Stimulated activated CD8-positive, alpha-beta memory T cell treated with anti-CD3 and anti-CD28 coated beads, Interleukin-2, amount 100 ng/mL, for 1 hour (primary cell): ENCODE measurements at places on chromosomes 16 and 17.
A peak's percentile ranks its signal among the peaks of the same experiment; 100 is the strongest.

DNA sequence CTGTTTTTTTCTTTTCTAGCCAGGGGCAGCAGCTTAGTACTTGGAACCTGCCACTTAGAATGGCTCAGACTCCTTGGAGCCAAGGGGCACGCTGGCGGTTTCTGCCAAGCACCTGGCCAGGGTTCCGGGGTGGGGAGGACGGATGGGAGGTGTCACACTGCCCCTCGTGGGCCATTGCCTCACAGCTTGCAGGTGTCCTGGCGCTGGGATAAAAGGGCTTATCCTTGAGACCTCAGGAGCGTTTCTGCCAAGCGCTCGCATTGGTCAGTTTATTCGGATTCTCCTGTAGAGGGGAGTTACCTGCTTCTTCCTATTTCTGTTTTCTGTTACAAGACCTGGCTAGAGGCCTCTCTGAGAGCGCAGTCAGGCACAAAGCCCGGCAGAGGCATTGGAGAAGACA, 234.6 kb downstream of the MSI2 start:
- DNase-seq, result no peak

DNA sequence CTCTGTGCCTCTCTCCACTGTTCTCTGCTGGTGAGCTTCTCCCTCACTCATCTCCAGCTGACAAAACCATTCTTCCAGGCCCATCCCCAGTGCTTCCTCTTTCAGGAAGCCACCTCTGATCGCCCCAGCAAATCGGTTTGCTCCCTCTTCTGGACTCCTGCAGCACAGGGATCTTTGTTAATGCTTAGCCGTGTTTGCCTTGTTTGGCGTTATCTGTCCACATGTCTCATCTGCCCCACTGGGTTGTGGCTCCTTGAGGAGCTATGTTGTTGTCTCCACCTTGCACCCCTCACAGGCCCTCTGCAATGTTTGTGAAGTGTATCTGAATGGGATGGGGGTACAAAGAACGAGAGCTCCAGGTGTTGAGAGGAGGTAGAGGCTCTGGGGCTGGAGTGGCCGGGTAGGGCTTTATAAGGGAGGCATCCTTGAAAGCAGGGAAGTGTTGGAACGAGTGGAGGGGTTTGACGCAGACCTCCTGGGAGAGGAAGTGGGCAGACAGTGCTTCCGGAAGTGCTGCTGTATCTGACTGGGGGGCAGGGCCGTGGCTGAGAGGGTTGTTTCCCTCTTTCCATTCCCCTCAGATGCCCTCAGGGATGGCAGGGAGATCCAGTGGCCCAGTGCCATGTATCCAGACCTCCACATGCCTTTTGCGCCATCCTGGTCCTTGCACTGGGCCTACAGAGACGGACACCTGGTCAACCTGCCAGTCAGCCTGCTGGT, 27.8 kb downstream of the CASKIN2 start:
- peak; percentile 28 for DNase-seq

- DNase-seq, result no peak
Measured at GRCh38 chr17:81471818-81472456, 40.7 kb downstream of the ACTG1 start.

- DNase-seq, result no peak
Measured at GRCh38 chr17:66634193-66634592, 200.7 kb upstream of the CACNG5 start.

DNA sequence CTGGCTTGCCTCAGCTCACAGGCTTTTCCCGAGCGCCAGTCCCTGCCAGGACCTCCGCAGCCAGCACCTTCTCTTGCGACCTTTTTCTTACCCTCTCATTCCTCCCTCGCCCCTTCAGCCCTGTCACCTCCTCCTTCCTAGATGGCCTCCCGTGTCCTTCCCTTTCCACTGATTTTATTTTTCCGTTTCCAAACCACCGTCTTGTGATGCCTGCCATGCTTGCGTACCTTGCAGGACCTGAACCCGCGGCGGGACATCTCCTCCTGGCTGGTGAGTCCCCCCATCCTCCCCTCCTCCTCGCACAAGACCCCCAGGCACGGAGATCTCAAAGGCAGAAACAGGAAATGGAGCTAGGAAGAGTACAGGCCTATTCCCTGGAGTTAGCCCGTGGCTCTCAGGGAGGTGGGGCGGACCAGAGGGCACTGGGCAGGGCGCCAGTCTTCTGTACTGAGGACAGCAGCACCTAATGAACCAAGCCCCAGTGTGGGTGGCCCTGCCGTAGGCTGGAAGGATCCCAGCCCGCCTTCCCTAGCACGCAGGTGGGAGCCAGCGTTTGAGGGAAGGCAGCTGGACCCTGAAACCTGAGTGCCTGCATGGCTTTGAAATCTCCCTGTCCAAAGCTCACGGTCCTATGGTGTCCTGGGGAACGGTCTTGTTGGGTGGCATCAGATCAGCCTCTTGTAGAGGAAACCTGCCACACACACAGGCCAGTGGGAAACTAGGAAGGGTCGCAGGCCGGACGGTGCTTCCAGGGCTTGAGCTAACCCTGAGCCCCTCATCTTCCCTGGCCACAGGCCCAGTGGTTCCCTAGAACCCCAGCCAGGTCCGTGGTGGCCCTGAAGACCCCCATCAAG, 612 bp downstream of the CISD3 start:
- no peak for DNase-seq

- no peak for DNase-seq
Measured at GRCh38 chr16:84607694-84608093, 10.2 kb downstream of the COTL1 start.

DNA sequence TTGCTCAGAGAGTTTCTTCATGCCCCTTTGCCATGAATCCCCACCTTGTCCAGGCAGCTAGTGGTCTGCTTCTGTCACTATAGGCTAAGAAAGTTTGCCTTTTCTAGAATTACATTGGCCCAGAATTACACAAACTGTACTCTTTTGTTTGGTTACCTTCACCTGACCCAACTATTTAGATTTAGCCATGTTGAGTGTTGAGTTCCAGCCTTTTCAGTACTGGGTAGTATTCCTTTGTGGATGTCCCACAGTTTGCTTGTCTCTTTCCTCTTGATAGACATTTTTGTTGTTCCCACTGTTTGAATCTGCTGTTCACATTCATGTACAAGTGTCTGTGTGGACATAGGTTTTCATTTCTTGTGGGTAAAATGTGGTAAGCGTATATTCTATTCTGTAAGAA, 22.3 kb downstream of the USP10 start:
- DNase-seq, result no peak

GRCh38 chr17:8408371-8408770, 10.7 kb upstream of the RNF222 start:
- no peak for DNase-seq

DNA sequence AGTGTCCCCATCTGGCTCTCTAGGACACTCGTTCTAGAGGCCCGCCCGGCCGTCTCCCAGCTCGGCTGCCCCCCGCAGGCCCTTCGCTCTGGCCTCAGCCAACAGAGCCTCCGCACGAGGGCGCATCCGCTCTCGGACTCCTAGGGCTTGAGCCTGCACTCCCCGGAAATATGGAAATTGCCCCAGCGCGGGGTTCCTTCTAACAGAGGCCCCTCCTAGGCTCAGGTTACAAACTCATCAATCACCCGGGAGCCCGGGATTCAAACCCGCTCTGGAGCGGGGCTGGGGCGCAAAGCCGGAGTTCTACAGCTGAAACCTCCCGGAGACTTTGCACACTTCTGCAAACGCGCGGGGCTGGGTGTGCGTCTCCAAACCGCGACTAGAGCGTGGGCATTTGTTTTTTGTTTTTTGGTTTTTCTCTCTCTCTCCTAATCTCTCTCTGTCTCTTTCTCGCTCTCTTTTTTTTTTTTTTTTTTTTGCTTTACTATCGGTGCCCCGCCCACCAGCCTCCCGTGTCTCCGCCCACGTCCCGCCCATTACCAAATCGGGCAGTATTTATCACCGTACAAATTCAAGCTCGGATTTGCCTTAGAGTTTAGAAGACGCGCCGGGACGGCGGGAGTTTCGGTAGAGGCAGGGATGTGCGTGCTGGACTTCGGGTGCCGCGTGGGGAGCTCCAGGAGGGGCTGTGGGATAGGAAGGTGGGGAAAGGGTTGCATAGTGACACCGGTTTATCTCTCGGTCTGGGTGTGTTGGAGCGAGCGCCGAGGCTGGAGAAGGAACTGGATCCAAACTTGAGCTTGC, 2.4 kb upstream of the FOXL1 start:
- no peak for DNase-seq

DNA sequence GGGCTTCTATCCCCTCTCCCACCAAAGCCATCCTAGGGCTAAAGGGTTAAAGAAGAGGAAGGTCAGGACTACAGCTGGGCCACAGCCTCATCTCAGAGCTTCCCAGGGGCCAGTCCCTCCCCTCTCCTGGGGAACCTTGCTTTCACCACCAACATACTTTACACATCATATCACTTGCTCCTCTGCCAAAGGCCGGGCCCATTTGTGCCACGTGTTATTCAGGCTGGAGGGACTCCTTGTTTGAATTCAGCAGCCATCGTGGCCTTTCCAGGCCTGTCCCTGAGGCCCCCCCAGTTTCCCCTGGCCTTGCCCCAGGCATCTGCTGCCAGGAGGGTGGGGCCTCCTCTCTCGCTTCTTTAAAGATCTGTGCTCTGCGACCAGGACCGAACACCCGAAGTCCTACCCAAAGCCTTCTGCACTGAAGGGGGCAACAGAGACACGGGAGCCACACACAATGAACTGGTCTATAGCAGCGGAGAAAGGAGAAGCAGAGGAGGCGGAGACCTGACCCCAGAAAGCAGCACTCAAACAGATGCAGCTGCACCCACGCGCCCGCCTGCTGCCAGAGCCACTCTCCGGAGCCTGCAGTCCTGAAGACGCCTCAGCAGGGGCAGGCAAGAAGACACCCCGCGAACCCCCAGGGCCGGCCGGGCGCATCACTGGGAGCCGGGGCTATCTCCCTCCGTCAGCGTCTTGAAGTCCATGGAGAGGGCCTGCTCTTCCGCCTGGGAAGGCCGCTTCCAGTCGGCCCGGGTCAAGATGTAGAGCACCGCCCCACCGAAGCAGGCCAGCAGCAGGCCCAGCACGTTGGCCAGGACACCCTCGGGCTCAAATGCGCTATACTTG, 12.1 kb downstream of the CYB561 start:
- DNase-seq, result no peak

DNA sequence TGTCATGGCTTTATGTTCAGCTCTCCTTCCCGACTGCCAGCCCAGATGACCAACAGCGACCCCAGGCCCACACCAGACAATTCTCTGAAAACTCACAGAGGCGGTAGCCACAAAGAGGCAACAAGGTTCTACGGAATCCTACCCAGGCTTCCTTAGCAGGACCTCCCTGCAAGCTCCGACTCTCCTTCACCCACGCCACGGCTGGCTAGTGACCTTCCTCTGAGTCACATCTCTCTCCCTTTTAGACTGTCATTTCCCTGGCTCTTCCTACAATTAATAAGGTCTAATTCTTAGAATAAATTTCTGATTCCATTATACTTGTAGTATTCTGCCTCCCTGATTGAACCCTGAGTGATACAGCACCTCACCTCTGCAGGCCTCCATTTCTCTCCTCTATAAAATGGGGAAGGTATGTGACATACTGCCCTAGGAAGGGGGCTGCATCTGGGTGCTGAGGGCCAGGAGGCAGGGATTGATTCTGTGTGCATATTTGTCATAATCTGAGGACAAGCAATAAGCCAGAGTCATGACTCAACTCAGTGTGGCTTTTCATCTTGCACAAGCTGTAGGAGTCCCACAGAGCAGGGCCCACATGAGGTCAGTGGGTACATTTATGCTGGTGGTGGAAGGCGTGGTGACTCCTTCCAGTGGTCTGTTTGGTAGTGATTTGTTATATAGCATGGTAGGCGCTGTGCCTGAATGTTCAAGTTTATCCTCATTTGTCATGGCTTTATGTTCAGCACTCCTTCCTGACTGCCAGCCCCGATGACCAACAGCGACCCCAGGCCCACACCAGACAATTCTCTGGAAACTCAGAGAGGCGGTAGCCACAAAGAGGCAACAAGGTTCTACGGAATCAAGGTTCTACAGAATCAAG, 46.2 kb downstream of the SMPD3 start:
- DNase-seq, result no peak

DNA sequence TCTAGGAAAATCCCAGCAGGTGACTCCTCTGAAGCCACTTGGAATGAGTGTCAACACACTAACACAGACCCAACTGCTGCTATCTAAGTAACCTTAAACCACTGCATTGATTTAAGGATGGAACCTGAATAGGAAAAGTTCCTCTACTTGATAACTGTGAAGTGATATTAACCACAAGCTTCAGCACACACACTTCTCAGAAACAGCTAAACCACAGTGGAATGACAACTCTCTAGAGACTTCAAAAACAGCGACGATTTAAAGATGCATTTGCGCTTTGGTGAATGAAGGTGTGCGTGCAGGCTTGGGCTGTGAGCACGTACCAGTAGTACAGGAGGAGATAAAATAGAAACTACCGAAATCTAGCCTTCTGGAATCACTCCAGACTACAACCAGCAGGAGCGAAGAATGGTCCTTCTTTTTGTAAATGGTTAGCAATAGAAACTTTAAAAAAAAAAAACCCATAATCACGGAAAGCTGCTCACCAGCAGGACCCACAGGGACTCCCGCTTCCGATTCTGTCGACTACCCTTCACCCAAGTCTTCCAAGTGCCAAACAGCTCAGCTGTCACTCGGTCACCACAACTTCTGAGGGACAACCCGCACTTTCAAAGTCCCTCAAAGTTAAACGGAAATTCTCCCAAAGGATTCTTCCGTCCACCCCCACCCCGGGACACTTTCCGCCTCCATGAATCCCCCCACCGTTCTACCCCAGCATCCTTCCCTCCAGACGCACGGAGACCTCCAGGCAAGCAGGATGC, 137.7 kb upstream of the CORO6 start:
- DNase-seq, result peak; percentile 14

DNA sequence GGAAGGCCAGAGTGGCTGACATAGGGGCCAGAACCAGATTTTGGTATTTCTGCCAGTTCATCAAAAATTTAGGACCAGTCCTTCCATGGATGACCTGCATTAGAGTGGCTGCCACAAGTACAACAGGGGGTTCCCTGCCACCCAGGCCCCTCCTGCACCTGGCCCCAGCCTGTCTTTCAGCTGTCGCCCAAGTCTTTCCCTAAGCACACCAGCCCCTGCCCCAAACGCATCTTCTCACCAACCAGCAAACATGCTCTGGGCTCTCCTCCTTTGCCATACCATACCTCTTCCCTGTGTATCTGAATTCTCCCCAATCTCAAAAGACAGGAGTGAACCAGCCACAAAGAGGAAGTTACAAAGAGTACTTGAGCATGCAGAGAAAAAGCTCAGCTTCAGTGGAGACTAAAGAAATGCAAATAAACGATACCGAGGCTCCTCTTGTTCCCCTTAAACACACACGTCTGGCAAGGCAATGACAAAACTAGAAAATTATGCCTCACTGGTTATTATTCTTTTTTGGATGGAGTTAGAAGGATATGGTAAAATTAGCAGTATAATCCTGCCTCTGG, 130.6 kb downstream of the DYNLRB2 start:
- DNase-seq, result no peak

GRCh38 chr16:28542646-28543045, 3.9 kb upstream of the NUPR1 start:
- DNase-seq, result no peak

DNA sequence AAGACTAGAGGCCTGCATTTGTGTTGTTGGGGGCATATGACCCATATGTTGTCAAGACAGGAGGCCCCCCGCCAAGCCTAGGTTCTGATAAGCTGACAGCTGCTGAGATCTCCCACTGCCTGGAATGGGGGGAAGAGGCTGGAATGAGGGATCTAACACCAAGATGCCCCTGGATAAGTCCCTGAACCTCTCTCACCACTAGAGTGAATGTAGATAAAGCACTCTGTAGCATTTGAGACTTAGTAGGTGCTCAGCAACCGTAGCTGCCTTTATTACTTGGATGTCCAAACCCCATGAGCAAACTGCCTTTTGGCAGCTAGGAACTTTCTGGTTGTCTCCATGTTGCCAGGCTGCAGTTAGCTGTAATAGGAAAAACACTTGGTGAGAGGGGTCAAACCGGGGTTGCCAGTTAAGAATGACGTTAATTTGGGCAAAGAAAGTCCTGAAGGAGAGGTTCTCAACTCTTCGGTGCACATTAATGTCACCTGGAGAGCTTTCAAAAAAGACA, 4.4 kb upstream of the RASL10B start:
- no peak for DNase-seq
